ENCODE measurements at places on chromosomes 4 and X. TPM values are rescaled to one million over a fixed set of nuclear protein-coding genes. Genes with fewer than 3 reads are reported as not detected.

- DNase-seq: no peak
These were observed 53.5 kb downstream of the TMEM131L start for GRCh38 chr4:153519687-153520086.

DNA sequence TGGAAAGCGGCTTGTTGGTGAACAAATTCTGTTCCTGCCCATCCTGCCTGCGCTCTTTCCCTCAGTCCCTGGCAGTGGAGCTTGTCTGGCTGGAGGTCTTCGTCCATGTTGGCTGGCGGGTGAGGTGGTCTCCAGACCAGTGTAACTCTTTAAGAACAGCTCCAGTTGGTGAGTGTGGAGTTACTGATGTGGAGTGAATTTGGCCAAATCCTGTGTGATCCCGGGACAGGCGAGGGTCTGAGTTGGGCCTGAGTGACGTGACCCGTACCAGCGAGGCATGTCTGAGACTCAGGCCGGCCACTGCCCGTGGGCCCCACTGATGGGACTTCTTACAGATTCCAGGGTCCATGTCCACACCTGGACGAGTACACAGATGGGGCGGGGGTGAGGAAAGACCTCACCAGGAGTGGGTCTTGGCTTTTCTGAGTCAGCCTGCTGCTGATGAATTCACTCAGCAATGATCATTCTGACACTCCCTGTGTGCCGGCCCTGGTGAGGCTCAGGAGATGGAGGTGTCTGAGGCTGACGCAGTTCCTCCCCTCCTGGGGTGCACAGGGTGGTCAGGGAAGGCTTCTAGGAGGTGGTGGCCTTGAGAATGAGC lies 45.5 kb downstream of the PSAPL1 start:
- DNase-seq: no peak

The ZNF595 gene
- not detected for total RNA-seq

The VSIG4 gene
- not detected for total RNA-seq

DNA sequence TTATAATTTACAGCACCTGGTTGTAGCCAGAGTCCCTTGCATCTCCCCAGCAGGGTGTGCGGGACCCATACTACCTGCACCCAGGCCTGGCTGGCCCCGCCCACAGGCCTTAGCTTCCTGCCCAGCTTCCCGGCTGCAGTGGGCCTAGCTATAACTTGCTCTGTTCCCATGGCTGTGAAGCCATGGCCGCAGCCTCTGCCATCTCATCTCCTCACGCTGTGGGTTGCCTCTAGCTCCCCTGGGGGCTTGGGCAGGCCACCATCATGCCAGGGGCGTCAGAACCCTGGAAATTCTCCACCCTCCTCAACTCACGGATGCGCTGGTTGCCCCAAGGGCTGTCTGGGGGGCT lies 26.1 kb upstream of the SORBS2 start:
- no peak for DNase-seq

GRCh38 chrX:110734894-110735541 lies 60.6 kb downstream of the CHRDL1 start:
- peak; percentile 33 for DNase-seq

DNA sequence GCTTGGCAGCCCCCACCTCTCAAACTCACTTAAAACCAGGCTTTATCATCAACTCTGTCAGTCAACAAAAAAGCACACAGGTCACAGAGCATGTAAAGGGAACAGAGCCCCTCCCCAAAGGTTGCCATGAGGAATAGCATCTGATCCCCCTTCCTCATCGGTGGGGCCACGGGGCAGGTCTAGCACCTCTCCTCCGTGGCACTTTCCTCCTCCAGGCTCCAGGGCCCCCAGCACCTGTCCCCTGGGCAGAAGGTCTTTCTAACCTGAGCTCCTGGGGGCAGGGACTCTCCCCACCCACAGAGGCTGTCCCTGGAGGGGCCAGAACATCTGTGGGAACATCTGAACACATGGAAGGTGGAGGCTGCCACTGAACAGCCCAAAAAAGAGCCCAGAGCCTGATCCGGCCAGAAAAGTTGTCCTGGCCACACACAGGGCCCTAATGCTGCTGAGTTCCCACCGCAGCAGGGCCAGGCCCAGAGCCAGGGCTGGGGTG lies 65.7 kb downstream of the ZFYVE28 start:
- DNase-seq: no peak

- no peak for DNase-seq
These were observed 571.1 kb downstream of the PCDH7 start for GRCh38 chr4:31291238-31291637.

The HOPX gene
- total RNA-seq: not detected

GRCh38 chr4:140346136-140346535 lies 27.3 kb upstream of the SCOC start:
- no peak for DNase-seq

- no peak for DNase-seq
These were observed 209.9 kb upstream of the ETNPPL start for GRCh38 chr4:108972613-108973283.

Data from H7 (cell line).